Activated CD8-positive, alpha-beta T cell treated with anti-CD3 and anti-CD28 coated beads, Interleukin-2, amount 10 ng/mL, durations not matched to agents 7 days and 5 days (primary cell): ENCODE measurements at places on chromosomes 13 and 19.

DNA sequence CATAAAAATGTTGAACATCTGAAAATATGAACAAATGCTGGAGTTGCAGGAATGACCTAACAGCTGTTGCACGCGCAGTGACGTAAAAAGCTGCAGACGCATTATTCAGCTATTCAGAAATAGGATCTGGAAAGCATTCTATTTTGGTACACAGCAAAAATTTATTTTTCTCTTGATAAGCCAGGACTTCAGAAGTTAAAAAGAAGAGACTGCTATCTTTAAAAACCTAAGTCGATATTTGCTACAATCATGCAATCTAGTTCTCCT is 36.9 kb upstream of the STARD13 start:
- DNase-seq: no peak

GRCh38 chr19:28793391-28794168 is 419.4 kb downstream of the UQCRFS1 start:
- DNase-seq: no peak

DNA sequence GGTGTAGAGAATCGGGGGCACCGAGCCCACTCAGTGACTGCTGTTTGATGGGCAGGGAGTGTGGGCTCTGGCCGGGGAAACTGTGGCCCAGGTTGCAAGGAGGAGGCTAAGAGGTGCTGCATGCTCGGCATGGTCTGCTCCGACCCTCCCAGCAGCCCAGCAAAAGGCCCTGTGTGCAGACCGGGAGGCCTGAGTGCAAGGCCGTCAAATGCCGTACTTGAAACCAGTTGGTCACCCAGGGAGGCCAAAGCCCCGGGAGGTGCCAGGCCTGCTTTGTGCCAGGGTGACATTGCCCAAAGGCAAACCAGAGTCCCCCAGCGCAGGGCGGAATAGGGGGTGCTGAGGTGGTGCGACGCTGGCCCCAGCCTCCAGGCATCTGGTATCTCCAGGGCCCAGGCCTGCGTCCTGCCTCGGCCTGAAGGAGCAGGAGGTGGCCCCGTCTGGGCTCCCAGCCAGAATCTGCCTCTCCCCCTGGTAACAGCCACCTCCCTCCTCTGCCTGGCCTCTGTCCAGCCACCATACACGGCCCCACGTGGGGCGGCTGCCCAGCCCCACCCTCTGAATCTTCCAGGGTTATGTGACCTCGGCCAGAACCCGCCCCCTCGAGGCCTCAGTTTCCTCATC is 4.0 kb downstream of the PIK3R2 start:
- DNase-seq: no peak

DNA sequence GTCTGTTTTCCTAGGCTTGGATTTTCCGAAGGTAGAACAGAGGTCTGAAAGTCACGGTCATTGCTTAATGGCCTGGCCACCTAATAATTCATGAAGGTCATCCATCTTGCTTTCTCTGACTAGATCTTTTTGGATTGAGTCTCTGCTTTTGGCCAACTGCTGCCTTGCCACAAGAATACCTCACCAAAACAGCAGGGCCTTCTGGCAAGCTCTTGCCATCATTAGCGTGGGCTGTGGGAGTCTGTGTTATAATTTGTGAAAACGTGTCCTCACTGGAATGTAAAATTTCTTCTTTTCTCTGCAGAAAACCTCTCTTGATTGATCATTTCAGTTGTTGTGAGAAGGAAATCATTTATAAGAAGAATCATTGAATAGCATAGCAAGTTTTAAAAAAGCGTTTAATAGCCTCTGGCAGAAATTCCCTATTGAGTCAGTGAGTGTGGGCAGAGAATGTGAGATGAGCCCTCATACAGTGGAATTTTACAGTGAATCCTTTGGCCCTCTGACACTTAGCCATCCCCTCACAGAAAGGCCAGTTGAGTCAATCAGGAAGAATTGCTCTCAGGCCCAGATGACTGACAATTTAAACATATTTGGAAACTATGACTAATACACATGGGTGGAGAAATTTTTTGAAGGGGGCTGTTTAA is 43.2 kb upstream of the ERICH6B start:
- no peak for DNase-seq
